Stimulated activated CD4-positive, alpha-beta T cell treated with anti-CD3 and anti-CD28 coated beads, Interleukin-2, amount 100 ng/mL, for 24 hours (primary cell): ENCODE measurements at places on chromosomes 5 and 9.

GRCh38 chr9:81344366-81344765 lies 345.0 kb downstream of the TLE1 start:
- DNase-seq = no peak

- DNase-seq = no peak
These were observed 92.5 kb downstream of the PPIC start for GRCh38 chr5:122944051-122944450.

DNA sequence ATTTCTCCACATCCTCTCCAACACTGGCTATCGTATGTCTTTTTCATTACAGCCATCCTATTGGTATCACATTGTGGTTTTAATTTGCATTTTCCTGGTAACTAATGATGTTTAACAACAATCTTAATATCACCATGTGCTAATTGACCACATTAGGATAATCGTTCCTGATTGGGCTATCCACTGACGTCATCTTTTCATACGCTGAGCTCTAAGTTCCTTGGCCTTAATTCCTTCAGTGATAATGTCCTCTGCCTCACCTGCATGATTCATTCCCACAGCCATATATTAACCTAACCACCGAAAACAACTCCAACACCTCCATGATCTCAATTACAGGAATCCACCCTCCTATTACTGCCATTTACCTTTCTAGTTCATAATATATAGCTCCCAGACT lies 547.9 kb upstream of the BRINP1 start:
- DNase-seq = no peak

GRCh38 chr5:53080271-53080670 lies 29.3 kb downstream of the MOCS2 start:
- no peak for DNase-seq

DNA sequence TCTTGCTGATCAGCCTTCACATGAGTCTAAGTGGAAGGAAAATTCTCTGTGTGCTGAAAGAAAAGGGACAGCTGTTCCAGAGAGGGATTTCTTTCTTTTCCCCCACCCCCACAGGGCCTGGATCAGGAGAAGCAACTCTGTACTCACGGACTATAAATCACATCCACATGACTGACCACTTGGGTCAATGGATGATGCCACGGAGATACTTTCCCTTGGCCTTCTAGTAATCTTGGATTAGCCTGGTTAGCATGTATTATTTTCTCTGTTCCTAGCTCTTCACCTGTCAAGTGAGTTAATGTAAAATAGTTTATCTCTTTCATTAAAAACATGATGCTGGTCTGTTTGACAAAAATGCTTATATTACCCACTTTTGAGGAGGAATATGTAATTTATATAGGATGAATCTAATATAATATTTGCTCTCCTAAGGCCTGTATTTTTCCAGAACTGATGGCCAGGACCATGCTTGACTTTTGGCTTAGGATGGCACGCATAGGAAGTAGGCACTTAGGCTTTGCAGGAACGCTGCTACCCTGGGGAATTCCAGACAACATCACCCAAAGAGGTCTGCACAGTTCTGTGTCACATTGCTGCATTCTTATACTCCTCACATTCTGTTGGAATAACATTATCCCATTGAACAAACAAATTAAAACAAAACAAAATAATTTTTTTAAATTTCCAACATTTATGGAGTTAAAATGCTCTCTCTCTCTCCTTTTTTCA lies 892.1 kb downstream of the TLE1 start:
- DNase-seq = no peak

- no peak for DNase-seq
These were observed 12.1 kb upstream of the COL27A1 start for GRCh38 chr9:114143234-114143633.

GRCh38 chr5:151028717-151029116 lies 8.3 kb downstream of the GPX3 start:
- DNase-seq = no peak

DNA sequence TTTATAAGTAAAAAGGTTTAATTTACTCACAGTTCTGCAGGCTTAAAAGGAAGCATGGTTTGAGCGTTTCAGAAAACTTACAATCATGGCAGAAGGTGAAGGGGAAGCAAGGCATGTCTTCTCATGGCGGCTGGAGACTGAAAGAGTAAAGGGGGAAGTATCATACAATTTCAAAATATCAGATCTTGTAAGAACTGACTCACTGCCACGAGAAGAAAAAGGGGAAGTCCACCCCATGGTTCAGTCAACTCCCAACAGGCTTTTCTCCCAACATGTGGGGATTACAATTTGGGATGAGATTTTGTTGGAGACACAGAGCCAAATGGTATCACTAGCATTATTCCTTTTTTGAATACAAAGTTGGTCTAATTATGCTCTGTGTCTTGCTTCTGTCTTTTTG lies 627.9 kb upstream of the ST8SIA4 start:
- no peak for DNase-seq

DNA sequence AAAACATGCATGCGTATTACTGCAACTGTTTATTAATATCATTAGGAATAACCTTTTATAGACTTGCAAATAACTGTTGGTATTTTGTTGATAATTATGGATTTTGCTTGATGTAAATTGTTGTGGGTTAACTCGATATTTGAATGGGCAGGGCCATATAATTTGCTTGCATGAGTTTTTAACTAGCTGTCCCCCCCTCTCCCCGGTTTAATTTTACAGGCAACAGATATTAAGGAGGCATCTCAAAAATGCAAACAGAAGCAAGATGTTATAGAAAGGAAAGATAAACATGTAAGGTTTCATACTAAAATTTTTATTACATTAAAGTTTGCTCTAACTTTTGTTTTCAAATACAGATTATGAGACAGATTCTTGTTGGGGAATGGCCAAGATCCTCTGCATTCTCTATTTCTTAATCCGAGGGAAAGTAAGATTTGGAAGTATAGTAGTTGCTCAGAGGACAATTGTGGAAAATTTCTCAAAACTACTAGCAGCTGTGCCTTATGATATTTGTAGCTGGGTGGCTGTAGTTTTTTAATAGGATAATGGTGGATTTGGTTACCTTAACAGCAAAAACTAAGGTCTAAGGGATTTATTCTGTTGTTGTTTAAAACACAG lies 27.3 kb downstream of the SMC5 start:
- DNase-seq = no peak

DNA sequence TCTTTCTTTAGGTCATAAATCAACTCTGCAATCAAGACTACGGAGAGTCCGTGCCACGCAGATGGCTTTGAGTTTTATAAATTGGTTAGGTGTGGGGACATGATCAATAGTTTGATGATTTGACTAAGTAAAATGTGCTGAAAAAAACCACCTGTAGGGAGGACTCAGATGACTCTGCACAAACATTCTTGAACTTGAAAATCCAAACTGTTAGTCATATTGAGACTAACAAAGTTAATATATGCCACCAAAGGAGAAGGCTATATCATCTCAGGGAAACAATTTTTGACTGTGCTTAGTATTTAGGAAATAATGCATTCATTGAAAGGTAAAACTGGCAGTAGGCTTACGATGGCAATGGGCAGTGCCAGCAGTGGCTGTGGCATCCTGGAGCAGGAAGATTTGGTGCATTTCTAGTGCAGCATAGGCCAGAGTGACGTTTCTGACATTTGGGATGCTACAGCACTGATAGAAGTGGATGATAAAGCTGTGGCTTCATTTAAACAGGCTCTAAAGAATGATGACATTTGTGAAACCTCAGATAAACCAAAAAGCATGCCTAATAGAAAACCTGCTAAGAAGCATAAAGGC lies 291.1 kb downstream of the MLLT3 start:
- DNase-seq = no peak

- no peak for DNase-seq
These were observed 7.3 kb downstream of the ECM2 start for GRCh38 chr9:92528522-92528849.

- peak; percentile 47 for DNase-seq
These were observed 19.3 kb upstream of the PIP5K1B start for GRCh38 chr9:68685770-68686169.

DNA sequence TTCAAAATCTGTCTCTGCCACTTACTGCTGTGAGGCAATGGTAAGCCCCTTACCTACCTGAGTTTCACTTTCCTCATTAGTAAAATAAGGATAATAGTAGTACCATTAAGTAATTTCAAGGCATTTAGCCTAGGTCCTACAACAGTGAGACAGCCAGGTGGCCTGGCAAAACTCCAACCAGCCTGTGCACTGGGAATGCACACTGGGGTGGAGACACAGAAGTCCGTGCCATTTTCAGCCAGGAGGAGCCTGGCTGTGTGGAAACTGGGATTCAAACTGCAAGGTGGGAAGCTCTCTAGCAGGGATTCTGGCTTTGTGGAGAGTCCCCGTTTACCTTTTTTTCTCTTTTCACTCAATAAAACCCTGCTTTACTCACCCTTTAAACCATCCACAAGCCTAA lies 630.4 kb downstream of the PRELID2 start:
- no peak for DNase-seq

GRCh38 chr9:117074784-117075520 lies 339.9 kb downstream of the ASTN2 start:
- DNase-seq = no peak

DNA sequence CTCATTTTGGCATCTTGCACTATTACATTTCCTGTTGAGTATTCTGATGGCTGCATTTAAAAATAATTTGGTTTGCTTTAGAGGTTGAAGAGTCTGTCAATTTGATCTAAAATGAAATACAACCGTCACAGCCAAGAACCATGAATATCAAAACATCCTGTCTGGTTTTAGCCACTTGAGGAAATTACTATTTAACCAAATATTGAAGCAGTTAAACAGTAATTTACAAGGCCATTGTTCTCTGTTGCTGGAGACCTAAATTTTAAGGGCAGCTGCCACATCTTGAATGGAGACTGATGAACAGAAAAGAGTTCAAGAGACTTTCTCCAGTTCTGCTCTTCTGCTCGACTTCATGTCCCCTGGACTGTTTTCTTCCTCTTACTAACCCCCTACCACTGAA lies 549.4 kb downstream of the LRRC70 start:
- DNase-seq = no peak

- no peak for DNase-seq
These were observed 1774.7 kb upstream of the ACO1 start for GRCh38 chr9:30609713-30610112.

DNA sequence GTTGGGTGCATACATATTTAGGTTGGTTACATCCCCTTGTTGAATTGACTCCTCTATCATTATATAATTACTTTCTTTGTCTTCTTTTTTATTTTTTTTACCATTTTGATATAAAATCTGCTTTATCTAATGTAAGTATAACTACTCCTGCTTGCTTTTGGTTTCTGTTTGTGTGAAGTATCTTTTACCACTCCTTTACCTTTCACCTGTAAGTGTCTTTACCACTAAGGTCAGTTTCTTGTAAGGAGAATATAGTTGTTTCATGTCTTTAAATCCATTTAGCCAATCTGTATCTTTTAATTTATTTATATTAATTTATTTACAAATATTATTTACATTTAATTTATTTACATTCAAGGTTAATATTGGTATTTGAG lies 33.0 kb downstream of the INSL4 start:
- DNase-seq = no peak

DNA sequence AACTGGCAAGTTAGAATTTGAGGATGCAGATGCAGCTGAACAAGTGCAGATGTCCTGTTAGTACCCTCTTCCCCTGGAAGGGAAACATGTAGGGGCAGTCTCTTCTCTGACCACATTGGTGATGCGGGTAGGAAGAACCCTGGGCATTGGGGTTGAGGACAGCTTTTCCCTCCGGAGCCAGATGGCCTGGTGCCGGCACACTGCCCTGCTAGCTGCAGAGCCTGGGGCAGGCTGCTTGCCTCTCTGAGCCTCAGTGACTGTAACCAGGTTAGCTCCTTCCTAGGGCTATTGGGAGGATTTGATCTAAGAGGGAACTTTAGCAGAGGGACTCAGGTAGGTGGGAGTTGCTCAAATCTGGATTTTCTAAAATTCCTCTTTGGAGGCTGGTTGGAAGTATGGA lies 148.4 kb downstream of the HSPA4 start:
- DNase-seq = no peak

- no peak for DNase-seq
These were observed 192.8 kb downstream of the FBN2 start for GRCh38 chr5:128345247-128345646.

GRCh38 chr9:31535651-31536050 lies 848.8 kb upstream of the ACO1 start:
- DNase-seq = no peak

DNA sequence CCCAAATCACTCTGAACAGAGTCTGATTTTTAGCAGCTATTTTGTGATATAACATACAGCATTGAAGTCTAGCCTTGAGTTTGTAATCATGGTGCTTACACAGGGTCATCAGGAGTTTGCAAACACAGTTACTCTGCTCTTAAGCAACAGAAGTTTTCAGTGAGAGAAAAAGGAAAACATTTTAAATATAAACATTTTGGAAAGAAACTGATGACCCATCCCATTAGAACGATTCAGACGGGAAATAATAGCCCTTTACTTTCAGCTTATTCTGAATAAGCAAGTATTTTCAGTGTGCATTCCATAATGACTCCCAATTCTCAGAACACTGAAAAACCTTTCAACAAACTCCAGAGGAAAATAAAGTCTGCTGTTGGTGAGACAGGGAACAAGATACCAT lies 46.7 kb upstream of the TMC1 start:
- no peak for DNase-seq

DNA sequence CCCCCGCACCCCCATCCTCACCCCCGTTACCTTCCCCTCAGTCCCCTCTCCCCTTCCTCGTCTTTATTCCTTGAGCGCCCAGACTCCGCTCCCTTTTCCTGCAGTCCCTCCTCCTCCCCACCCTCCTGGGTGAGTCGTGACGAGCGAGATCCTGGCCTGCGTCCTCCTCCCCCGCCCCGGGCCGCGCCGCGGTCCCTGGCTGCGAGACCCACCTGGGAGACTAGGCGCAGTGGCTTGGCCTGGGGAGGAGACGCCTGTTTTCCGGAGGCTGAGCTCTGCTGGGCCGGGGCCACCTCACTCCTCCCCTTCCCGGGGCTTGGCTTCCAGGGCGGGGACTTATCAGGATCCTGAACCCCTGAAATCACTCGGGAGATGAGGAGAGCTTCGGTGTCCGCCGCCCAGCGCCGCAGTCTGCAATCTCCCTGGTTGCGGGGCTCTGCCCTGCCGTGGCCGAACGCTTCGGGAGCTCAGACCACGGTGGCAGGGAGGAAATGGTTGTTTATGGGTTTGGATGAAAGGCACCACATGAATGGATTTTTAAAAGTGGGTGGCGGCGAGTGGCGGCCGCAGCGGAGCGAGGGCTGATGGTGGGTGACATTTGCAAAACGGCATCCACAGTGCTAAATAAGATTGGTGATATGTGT lies 984 bp downstream of the STXBP1 start:
- DNase-seq = peak; percentile 41

DNA sequence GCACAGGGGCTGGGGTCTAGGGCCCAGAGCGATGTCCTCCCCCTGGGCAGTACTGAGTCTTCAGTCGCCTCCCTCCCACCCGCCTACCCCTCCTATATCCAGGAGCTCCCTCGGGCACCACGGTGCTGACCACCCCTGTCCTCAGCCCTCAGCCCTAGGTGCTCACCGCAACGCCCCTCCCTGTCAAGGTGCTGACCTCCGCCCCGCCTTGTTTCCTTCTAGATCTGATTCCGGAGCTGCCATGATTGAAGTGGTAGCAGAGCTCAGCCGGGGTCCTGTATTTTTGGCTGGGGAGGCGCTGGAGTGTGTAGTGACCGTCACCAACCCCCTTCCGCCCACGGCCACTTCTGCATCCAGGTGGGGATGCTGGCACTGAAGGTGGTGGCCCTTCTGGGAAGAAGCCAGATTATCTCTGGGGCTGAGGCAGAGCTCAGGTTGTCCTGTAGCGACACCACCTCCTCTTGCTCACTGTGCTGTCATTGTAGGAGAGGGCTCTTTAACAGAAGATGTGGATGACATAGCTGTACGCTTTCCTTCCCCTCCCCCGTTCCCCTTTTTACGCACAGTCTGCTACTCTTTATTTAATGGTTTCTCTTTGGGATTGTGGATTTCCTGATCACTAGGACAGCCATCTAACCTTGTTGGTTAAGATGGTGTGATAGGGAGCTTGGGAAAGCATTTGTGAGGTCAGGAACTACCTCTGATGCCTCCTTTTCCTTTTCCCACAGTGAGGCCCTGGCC lies 598 bp downstream of the RGP1 start:
- DNase-seq = peak; percentile 55
